CD4-positive, CD25-positive, alpha-beta regulatory T cell (primary cell): ENCODE measurements at places on chromosomes 4 and X. TPM values are rescaled to one million over a fixed set of nuclear protein-coding genes. Genes with fewer than 3 reads are reported as not detected.

Gene KIAA1210
- total RNA-seq, result not detected

Gene SSX4
- total RNA-seq, result not detected

Gene TMEM192
- total RNA-seq, result 6.7 TPM

Gene FMR1NB
- not detected for total RNA-seq

Gene NDNF
- total RNA-seq, result not detected

Gene XAGE2
- total RNA-seq, result not detected

DNA sequence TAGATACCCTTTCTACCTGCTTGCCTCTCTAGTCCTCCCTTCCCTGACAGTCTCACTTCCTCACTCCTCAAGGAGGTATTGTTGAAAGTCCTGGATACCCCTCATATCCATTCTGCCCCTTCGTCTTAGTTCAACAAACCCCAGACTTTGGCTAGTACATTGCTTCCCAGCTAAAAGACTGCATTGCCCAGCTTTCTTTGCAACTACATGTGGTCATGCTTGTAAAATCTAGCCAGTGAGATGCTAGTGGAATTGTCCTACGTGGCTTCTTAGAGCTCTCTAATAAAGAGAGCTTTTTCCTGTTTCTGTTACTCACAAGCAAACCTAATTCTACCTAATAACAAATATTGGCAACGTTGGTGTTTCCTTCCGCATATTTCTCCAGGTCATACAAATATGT lies 237.9 kb upstream of the PSAPL1 start:
- DNase-seq, result no peak

DNA sequence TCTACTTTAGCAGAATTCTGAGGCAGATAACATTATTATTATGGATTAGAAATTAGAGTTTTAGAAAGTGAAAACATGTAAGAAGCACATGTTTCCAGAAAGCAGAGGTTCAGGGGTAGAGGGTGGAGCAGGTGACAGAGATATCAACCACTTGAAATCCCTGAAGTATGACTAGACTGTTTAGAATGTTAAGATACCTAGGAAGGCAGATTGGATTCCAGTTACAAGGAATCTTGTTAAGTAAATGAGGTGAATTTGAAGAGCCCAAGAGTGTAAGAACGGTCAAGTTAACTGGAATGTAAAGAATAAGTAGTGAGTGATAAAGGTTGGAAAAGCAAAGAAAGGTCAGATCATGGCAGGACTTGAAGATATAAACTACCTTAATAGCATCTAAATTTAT lies 37.6 kb downstream of the ARSJ start:
- no peak for DNase-seq

DNA sequence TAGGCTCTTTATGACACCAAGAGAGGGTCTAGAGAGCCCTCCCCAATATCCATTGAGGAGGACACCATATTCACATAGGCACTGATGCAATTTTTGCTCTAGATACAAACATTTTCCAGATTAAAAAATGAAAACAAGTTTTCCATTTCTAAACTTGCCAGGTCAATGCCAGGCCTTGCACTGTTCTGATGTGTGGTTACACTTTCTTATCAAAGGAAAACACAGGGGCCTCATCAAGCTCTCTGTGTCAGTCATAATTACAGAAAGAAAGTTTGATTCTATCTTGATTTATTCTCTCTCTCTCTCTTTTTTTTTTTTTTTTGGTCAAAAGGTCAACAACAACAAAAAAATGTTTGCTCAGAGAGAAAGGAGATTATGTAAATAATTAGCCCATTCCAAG lies 80.2 kb upstream of the ACSL4 start:
- no peak for DNase-seq

DNA sequence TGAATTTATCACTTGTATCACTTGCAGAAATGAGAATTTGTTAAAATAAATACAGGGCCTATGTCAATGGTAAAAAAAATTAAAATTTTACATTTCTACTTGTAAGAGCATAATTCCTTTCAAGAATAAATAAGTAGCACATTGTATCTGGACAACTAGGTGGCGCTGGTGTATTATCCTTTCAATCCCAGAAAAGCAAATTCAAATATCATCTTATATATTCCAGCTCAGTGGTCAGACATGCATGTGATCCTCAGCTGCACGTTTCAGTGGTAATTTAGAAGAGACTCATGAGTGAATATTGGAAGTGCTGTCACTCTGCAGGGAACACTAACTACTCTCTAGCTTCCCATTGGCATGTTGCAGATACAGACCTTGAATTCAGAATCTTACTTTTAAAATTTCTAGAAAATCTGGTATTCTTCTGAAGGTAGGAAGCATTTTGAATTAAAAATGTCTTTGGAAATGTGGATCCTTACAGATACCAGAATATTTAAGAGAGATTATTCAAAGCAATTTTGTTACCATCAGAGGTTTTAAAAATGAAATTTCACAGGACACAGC lies 1414.7 kb upstream of the TENM3 start:
- no peak for DNase-seq

DNA sequence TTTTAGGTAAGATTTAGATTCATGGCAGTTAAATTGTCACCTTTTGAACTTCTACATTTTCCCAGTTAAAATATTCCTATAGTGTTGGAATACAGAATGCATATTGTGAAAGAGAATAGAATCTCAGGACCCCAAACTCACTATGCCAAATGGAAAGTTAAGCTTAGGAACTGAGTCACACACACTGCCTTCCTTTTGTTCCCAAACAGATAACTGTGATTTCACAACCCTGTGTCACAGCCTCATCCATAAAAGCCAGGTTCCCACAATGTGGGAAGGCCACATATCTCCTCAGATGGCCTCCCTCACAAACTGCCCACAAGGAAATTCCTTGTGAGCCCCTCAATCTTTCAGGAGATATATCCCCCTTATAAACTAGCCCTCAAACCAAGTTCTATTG lies 94.7 kb upstream of the HPF1 start:
- no peak for DNase-seq

DNA sequence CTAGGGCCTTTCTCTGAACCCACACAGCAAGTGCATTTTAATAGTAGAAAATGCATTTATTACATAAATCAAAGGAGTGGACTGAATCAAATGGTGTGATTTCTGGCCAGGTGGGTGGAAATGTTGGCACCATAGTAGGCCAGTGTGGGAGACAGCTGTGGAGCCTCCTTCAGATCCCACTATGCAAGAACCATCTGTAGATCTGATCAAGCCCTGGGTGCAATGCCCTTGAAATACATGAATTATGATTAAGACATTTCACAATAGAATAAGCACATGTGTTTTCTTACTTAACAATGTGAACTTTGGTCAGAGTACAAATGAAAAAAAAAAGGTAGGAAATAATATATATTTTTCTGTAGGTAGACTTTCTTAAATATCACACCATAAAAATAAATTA lies 204.3 kb downstream of the PCDH7 start:
- DNase-seq, result no peak

GRCh38 chr4:122576261-122577188 lies 44.3 kb downstream of the IL21 start:
- no peak for DNase-seq

DNA sequence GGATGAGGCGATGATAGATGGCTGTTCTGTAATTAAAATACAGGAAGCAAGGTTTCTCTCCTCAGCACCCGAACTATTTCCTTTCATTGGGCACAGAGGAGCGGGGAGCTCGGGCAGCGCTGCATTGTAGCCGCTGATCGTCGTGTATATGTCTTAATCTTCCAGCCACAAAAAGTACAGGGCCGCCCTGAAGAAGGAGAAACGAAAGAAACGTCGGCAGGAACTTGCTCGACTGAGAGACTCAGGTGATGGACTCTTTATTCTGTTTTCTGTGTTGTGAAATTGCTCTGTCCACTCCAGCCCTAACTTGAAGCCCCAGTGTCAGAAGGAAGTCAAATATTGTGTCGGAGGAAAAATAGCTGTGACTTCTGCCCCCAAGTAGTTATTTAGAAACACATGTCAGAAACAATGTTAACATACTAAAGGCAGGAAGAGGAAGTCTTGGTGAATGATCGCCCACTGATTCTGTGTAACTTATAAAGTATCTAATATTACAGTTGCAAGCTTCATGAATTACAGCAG lies 546 bp downstream of the ZRSR2 start:
- DNase-seq, result no peak

GRCh38 chr4:82621251-82621650 lies 59.5 kb upstream of the TMEM150C start:
- no peak for DNase-seq

DNA sequence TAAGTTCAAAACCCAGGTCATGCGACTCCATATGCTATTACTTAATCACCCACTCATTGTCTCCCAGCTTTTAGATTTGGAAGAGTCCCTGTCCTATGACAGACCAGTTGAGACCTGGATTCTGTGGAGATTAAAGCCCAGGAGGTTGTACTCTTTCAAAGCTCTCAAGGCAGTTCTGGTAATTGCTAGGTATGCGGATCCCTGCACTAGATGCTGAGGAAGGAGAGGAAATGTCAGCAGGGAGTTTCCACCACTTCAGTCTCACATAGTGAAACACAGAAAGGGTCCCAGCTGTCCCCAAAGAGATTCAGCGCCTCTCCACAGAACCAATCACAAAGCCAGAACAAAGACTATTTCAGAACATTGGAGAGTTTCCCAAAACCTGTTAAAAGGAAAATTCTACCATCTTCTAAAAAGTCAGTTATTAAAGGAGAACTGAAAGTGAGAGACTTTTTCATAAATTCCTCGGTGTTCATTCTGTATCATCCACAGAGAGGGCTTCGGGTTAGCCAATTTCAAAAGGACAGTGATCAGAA lies 53.4 kb downstream of the IRF2 start:
- DNase-seq, result no peak

DNA sequence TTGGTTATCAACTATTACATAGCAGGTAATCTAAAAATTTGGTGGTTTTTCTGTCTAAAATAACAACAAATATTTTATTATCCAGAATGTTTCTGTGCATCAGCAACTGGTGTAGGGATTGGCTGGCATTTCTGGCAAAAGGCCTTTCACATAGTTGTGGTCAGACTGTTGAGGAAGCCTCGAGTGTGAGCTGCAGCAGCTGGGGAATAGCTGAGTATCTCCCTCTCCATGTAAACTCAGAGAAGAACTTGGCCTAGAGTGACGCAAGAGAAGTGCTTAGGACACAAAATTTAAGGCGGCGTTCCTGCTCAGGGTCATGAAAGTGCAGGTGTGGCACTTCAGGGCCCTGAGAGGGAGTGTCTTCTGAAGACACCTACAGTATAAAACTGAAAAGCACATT lies 558.9 kb downstream of the SPOCK3 start:
- DNase-seq, result no peak

GRCh38 chrX:110317061-110317819 lies 645 bp downstream of the AMMECR1 start:
- no peak for DNase-seq

- DNase-seq, result no peak
These were observed at the start of gene ARHGAP36 for GRCh38 chrX:131058136-131058868. ARHGAP36 (plus strand) TSS chrX:131058346; CDS start chrX:131081666, 23,320 bp downstream.

GRCh38 chrX:10039821-10040793 lies 72.9 kb downstream of the CLDN34 start:
- no peak for DNase-seq

- DNase-seq, result no peak
These were observed 29.9 kb downstream of the CPEB2 start for GRCh38 chr4:15031993-15032675.
